T-helper 1 cell (primary cell): ENCODE measurements at places on chromosomes 5 and 9.

DNA sequence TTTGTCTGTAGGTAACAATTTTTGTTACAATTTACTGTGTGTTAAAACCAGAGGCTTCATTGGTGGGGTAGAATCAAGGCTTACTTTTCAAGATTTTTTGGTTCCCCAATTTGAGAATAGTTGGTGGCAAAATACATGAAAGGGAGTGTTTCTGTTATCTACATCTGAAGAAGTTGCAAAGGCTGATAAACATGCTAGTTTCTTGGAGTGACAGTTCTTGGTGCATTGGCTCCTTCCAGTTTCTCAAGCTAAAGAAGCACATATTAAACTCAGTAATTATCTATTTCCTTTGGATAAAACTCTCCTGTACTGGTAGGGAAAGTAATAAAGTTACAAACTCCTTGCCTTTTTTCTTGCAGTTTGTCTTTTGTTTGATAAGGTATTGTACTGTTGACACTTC lies 5.9 kb downstream of the MACIR start:
- DNase-seq, result no peak

DNA sequence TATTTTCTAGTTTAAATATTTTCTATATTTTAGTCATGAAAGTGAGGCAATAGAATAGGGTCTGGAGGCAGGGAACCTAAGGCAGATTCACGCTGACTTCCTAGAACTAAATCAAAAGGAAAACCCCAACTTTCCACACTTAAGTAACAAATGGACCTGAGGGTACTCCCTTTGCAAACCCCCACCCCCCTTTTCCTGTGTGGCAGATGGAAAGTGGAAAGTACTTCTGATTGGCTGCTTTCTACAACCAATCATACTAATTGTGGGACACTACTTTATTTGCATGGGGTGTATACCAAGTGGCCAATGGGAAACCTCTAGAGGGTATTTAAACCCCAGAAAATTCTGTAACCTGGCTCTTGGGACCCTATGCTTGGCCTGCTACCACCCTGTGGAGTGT lies 4.8 kb upstream of the CENPH start:
- no peak for DNase-seq

GRCh38 chr5:176188085-176188484 lies 50.1 kb upstream of the SIMC1 start:
- no peak for DNase-seq

- no peak for DNase-seq
Observed at GRCh38 chr9:126238415-126238814, 88.2 kb upstream of the MVB12B start.

DNA sequence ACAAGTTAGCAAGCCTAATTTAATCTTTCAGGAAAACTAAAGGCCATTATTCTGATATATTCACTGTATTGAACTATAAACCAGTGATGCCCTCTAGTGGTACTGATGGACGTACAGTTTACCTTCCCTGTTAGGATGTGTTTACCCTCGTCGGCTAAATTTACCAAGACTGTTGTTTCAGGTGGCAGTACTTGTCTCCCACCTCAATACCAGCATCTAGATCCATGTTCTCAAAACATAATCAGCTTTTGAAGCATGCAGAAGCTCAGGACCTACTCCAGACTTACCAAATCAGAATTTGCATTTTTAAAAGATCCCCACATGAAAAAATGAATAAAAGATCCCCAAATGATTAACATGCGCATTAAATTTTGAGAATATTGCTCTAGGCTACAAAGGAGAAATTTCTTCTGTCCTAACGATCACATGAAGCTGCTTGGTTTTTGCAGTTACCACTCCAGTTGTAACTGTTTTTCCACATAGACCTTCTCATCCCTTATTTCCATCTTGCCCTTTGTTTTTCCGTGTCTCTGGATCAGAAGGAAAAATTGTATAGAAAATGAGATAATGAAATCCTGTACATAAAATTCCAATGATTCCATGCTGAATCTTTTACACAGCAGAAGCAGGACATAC lies 3.2 kb upstream of the BAAT start:
- DNase-seq, result no peak

DNA sequence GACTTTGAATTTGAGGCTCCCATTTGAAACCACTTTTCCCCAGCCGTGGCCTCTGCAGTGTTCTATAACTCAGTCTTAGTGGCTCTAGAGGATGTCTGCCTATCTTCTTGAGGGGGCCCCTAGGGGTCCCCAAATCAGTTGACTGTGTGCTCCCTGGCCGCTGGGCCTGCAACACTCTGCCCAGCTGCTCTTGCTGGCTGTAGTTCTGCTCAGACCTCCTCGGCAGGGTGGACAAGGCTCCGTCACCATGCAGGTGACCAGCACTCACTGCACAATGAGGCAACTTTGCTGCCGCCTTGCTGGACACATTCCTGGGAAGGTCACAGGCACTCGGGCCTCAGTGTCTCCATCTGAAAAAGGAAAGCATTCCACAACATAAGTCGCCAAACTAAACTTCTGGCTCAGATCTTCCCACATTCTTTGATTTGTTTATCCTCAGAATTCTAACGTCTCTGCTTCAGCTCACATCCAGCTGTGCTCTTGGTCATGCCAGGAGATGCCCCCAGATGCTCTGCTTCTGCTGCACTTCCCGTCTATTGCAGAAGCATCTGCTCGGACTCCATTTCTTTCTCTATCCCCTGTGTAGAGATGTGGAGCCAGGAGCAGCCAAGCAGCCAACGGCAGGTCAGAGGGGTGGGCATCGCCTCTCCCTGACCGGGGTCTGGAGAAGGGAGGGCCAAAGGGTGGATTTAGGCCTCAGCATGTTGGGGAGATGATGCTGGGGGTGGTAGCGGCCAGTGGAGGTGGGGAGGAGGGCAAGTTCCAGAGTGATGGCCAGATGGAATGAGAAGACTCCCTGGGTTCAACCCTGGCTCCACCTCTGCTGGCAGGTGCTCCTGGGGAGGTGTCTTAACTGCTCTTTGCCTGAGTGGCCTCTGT lies 133.6 kb downstream of the MVB12B start:
- no peak for DNase-seq

DNA sequence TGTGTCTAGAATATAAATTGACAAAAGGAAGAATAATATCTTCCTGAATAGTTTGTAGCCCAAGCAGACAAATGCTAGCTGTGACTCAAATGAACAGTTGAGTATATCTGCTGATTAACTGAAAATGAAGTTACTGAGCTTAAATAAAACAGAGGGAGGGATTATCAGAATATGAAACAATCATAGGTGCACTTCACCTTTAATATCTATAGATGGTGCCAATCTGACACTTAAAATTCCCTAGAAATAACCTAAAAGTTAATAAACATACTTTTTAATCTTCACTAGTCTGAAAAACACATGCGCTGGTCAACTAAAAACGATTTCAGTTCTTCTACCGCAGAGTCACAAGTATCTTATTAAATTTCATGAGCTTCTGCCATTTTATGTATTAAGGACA lies 280.8 kb upstream of the RASA1 start:
- DNase-seq, result no peak

GRCh38 chr5:172443441-172444109 lies 10.8 kb downstream of the SH3PXD2B start:
- DNase-seq, result no peak

DNA sequence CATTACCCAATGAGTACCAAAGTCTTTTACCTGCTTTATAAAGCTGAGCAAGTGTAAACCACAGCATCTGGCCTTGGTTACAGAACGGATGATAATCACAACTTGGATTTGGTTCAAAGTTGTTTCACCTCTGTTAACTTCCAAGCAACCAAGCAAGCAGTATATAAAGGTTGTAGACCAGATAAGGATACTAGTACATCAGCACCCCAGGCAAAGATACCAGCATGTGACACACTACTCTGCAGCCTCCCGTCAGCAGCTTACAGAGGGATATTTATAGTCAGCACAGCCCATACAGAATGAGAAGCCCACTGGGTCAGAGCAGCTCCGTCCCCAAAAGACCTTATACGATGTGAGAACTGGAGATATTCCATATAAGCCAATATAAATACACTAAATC lies 193.3 kb downstream of the SMARCA2 start:
- no peak for DNase-seq
